Activated CD4-positive, alpha-beta T cell treated with anti-CD3 and anti-CD28 coated beads, Interleukin-2, amount 10 ng/mL, durations not matched to agents 7 days and 5 days (primary cell): ENCODE measurements at places on chromosomes 7 and 10. TPM values are rescaled to one million over a fixed set of nuclear protein-coding genes. Genes with fewer than 3 reads are reported as not detected.

Gene ANKRD30A
- total RNA-seq, result not detected

GRCh38 chr7:134378562-134378961 lies 61.8 kb upstream of the SLC35B4 start:
- no peak overlapping the region for H3K27ac ChIP-seq
- H3K36me3 ChIP-seq, result no peaks in the 10 kb centered on the region
- DNase-seq, result no peak
- H3K27me3 ChIP-seq, result peaks cover 6% of the 10 kb centered on the region

Gene CHCHD3
- 49.2 TPM for total RNA-seq

- H3K27ac ChIP-seq, result no peak overlapping the region
- H3K4me1 ChIP-seq, result no peaks in the 10 kb centered on the region
- H3K27me3 ChIP-seq, result no peaks in the 10 kb centered on the region
- H3K4me3 ChIP-seq, result no peak overlapping the region
- H3K36me3 ChIP-seq, result no peaks in the 10 kb centered on the region
- no peak for DNase-seq
These were observed 17.3 kb upstream of the TMEM72 start for GRCh38 chr10:44893604-44894468.

DNA sequence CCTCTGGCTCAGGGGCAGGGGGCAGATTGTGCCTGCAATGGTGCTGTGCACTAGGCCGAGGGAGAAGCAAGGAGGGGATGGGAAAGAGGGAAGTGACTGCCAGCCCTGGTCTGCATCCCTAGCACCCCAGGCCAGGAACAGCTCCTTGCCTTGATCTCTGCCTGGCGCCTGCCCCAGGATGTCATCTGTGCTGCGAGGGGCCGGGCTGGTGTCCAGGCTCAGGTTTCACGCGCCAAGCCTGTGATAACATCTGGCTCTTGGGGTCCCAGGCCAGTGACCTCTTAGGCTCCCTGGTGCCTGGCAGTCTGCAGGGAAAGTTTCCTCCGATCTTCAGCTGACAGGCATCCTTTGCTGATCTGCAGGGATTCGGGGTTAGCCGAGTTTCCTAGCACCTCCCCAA lies 193.5 kb upstream of the GPR26 start:
- no peak for DNase-seq
- peaks cover 6% of the 10 kb centered on the region for H3K27me3 ChIP-seq

- H3K4me3 ChIP-seq, result no peak overlapping the region
- no peaks in the 10 kb centered on the region for H3K4me1 ChIP-seq
- no peak overlapping the region for H3K27ac ChIP-seq
- no peak for DNase-seq
These were observed 250.1 kb upstream of the MBL2 start for GRCh38 chr10:53022611-53023088.

DNA sequence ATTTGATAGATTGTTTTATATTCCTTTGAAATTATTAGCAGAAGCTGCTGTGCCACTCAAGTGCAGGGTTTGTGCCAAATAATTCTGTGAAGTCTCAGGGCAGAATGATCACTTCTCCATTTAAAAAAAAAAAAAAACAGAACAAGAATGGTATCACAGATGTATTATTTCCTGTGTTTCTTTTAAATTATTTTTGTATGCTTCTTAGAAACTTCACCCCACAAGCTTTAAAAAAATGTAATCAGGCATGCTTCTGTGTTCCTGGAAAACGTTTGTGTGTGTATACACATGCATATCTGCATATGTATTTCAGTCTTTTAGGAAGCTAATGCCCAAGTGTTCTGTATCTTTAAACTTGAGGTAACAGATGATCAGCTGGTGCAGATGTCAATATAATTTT lies 6.3 kb upstream of the CD36 start:
- no peak for DNase-seq
- no peak overlapping the region for H3K4me3 ChIP-seq
- H3K27me3 ChIP-seq, result no peaks in the 10 kb centered on the region
- H3K36me3 ChIP-seq, result no peaks in the 10 kb centered on the region
- no peak overlapping the region for H3K27ac ChIP-seq

Gene CRHR2
- not detected for total RNA-seq

- H3K27ac ChIP-seq, result no peak overlapping the region
- no peak for DNase-seq
- peaks cover 34% of the 10 kb centered on the region for H3K27me3 ChIP-seq
- H3K4me3 ChIP-seq, result no peak overlapping the region
These were observed 82.3 kb upstream of the FAM20C start for GRCh38 chr7:109898-110556.

GRCh38 chr10:34854147-34854601 lies 39.1 kb upstream of the PARD3 start:
- peaks cover 2% of the 10 kb centered on the region for H3K27me3 ChIP-seq
- no peaks in the 10 kb centered on the region for H3K4me1 ChIP-seq
- H3K36me3 ChIP-seq, result no peaks in the 10 kb centered on the region
- DNase-seq, result no peak
- H3K27ac ChIP-seq, result no peak overlapping the region

Gene ACSM6
- not detected for total RNA-seq

DNA sequence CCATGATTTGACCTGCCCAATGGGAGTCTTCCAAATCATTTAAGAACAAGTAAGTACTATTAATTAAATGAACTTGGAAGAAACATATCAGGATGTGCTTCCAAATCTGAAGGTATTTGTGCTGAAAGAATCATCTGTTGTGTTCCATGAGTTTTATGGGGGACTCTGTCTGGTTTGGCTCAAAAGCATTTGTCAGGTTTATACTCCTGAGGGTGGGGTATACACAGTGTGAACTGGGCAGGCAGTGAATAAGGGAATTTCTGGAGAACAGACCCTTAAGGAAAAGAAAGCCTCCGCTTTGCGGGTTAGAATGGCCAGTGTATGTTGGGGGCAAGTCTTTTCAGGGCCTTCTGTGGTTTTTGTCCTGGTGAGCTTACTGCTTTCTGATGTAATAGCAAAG lies 29.9 kb downstream of the TCF7L2 start:
- H3K27ac ChIP-seq, result no peak overlapping the region
- no peak overlapping the region for H3K4me3 ChIP-seq
- peaks cover 63% of the 10 kb centered on the region for H3K27me3 ChIP-seq

DNA sequence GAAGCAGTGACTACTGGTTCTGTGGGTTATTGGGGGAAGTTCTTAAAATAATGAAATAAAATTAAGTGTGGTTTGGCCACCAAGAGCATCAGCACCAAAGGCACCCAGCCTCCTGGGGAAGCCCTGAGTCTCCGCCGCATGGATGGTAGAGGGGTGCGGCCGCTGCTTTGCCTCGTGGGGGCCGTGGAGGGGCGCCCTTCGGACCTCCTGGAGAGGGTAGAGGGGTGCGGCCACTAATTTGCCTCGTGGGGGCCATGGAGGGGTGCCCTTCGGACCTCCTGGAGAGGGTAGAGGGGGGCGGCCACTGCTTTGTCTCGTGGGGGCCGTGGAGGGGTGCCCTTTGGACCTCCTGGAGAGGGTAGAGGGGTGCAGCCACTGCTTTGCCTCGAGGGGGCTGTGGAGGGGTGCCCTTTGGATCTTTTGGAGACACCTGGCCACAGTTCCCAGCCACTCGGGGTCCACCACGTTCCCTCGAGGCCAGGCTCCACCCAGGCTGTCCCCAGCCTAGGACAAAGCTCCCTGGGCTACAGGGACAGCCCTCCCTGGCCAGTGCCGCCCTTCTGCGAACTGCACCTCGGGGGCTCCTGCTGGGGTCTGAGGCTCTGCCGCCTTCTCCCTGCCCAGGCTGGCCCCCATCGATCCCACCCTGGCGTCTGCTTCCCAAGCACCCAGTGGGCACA lies 535.1 kb downstream of the PTPRN2 start:
- no peaks in the 10 kb centered on the region for H3K4me1 ChIP-seq
- DNase-seq, result no peak
- no peaks in the 10 kb centered on the region for H3K36me3 ChIP-seq
- H3K4me3 ChIP-seq, result no peak overlapping the region

Gene NDUFA5
- total RNA-seq, result 49.7 TPM

Gene HACD1
- total RNA-seq, result 0.69 TPM

- peaks cover 10% of the 10 kb centered on the region for H3K27me3 ChIP-seq
- no peak overlapping the region for H3K4me3 ChIP-seq
- H3K27ac ChIP-seq, result no peak overlapping the region
- H3K4me1 ChIP-seq, result no peaks in the 10 kb centered on the region
- DNase-seq, result no peak
- H3K36me3 ChIP-seq, result no peaks in the 10 kb centered on the region
These were observed 81.2 kb downstream of the ANKRD7 start for GRCh38 chr7:118305671-118306070.

Gene CYP2C19
- total RNA-seq, result not detected

- no peak for DNase-seq
- H3K27ac ChIP-seq, result no peak overlapping the region
- H3K27me3 ChIP-seq, result no peaks in the 10 kb centered on the region
- no peaks in the 10 kb centered on the region for H3K36me3 ChIP-seq
- H3K4me1 ChIP-seq, result no peaks in the 10 kb centered on the region
- H3K4me3 ChIP-seq, result no peak overlapping the region
These were observed 169.5 kb upstream of the CHRM2 start for GRCh38 chr7:136698977-136699376.

Gene LIPK
- not detected for total RNA-seq

DNA sequence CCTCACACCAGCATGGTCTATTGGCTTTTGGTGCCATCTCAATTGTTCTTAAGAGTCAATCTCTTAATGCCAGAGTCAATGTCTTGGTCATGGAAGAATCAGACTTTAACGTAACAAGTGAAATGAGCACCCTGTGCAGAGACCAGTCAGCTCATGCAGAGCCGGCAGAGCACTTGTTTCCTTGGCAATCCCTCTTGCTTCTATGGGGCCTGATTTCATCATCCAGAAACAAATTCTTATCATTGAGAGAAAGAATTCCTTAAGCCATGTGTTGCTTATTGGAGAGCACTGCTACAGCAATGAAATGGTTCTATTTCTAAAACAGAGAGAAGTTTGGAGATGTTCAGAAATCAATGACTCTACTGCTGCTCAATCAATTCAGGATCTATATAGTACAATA lies 212.8 kb downstream of the IPMK start:
- no peak overlapping the region for H3K4me3 ChIP-seq
- DNase-seq, result no peak
- peaks cover 4% of the 10 kb centered on the region for H3K27me3 ChIP-seq
- H3K4me1 ChIP-seq, result no peaks in the 10 kb centered on the region
- H3K27ac ChIP-seq, result no peak overlapping the region

Gene DIP2C
- 2.0 TPM for total RNA-seq

Gene CH25H
- not detected for total RNA-seq

DNA sequence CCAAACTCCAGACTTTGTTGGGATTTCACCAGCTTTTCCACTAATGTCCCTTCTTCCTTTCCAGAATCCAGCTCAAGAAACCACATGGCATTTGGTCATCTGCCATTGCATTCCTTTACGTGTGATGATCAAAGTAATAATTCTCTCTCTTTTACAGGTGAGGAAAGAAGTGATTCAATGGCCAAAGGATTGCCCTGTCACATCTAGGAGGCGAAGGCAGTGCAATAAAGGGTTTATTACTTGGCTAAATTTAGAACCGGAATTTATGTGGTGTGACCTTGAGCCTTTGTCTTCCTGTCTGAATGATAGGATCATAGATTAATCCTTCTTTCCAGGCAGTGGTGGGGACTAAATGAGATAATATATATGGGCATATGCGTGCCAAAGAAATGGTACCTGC lies 58.3 kb upstream of the COBL start:
- no peak for DNase-seq
- H3K36me3 ChIP-seq, result no peaks in the 10 kb centered on the region
- H3K4me1 ChIP-seq, result no peaks in the 10 kb centered on the region
- no peaks in the 10 kb centered on the region for H3K27me3 ChIP-seq
- no peak overlapping the region for H3K27ac ChIP-seq

DNA sequence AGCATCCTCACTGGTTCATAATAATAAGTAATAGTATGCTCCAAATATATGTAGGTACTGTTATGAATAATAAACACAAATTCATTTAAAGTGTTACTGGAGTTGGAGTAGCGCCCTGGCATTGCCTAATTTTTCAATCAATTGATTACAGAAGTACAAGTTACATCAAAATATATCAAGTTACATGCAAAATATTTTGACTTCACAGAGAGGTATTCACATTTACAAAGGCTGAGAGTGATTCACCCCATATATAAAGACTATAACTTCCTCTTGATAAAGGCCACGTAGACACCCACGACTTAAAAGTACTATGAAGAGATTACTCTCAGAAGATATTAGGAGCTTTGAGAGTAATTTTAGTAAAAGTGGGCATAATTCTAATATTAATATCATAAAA lies 13.6 kb upstream of the COL17A1 start:
- DNase-seq, result no peak
- peaks cover 13% of the 10 kb centered on the region for H3K27me3 ChIP-seq
- H3K36me3 ChIP-seq, result no peaks in the 10 kb centered on the region
- no peak overlapping the region for H3K27ac ChIP-seq
- no peak overlapping the region for H3K4me3 ChIP-seq

GRCh38 chr7:41047789-41048191 lies 655.1 kb downstream of the INHBA start:
- H3K4me1 ChIP-seq, result no peaks in the 10 kb centered on the region
- H3K4me3 ChIP-seq, result no peak overlapping the region
- no peak for DNase-seq

DNA sequence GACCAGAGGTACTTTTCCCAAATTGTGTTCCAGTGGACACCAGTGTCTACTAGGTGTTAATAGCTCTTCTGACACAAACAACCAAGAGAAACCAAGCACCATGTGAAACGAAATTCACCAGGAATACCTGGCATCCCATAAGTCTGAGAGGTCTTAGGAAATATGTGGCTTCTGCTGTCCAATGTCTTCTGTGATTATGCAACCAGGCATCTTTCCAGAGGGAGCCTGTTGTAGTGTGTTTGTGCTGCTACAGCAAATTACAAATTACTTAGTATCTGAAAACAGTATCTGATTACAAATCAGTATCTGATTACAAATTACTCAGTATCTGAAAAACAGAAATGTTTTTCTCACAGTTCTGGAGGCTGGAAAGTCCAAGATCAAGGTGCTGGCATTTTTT lies 133.6 kb upstream of the NPVF start:
- peaks cover 3% of the 10 kb centered on the region for H3K27me3 ChIP-seq
- no peak overlapping the region for H3K4me3 ChIP-seq
- H3K4me1 ChIP-seq, result no peaks in the 10 kb centered on the region
- H3K36me3 ChIP-seq, result no peaks in the 10 kb centered on the region

Gene TAS2R41
- total RNA-seq, result not detected

DNA sequence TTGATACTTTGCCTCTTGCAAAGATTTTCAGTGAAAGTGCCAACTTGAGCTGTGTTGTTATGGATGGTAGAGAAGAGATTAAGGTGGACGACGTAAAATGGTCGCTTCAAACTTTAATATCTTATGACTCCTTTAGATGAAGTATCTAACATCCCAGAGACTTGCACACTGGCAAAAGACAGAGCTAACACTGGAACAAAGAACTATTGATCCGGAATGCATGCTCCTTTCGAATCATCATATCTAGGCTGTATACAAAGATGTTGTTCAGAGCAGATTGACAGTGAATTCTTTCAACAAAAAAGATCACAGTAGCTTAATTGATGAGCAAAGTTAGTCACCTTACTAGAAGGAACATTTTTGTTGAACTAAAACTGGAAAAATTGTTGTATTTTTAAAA lies 592.7 kb downstream of the NXPH1 start:
- no peaks in the 10 kb centered on the region for H3K4me1 ChIP-seq
- H3K27me3 ChIP-seq, result no peaks in the 10 kb centered on the region
- no peak overlapping the region for H3K4me3 ChIP-seq
- no peak overlapping the region for H3K27ac ChIP-seq

Gene MMP21
- 0.10 TPM for total RNA-seq
